ENCODE measurements at places on chromosomes 11 and 22. TPM values are rescaled to one million over a fixed set of nuclear protein-coding genes. Genes with fewer than 3 reads are reported as not detected.

DNA sequence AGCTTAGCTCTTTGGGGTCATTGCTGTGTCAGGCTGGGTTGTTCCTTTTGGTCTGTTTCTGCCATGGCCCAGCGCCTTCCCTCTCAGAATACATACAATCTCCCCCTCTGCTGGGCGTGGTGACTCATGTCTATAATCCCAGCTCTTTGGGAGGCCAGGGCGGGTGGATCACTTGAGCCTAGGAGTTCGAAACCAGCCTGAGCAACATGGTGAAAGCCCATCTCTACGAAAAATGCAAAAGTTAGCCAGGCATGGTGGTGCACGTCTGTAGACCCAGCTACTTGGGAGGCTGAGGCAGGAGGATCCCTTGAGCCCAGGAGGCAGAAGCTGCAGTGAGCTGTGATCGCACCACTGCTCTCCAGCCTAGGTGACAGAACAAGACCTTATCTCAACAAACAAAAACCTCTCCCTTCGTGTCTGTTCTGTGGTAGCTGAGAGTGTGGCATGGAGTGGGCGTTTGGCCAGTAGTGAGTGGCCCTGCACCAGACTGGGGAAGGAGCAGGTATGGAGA, 46.7 kb upstream of the RAB1B start:
- no peak for DNase-seq

DNA sequence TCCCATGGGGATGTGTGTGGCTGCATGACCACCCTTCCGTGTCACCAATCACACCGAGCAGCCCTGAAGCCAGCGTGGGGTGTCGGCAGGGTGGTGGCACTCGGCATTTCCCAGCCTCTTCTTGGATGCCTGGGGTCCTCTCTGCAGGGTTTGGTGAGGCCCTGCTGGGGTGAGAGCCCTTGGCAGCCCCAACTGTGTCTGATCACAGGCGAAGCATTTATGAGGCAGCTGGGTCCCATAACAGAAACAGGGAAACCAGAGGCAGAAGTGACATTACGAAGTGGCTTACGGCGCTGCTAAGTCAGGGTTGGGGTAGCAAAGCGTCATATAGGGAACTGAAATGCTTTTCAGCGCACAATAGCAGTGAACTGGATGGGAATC, 92.3 kb upstream of the SEPTIN5 start:
- DNase-seq: no peak

DNA sequence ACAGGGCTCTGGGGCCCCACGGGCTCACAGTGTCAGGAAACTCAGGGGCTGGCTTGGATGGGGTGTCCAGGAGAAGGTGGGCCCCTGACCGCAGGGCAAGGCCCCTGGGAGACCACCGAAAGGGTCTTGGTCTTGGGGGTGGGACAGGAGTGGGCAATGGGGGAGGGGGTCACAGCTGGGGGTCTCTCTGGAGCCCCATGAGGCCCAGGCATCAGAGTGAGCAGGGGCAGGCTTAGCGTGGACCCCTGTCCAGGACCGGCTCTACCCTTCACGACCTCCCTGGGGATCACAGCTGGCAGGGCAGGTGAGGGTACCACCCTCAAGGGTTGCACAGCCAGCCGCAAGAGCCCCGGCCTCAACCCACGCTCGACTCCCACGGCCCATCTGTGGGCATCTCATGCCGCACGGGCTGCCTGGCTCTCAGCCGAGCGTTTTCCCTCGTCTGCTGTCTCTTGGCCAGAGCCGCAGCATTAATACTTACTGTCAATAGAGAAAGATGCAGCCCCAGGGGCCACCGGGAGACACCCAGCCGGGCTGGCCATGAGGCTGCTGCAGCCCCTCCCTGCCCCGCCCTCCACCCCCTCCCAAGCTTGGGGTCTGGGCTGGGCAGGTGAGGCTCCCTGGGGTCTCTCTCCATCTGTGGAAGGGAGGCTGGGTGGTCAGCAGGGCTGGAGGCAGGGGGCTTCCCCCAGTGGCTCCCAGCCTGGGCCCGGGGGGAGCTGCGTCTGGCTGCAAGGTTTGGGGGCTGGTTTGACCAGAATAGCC, 662 bp downstream of the MUC5B start:
- DNase-seq: no peak

DNA sequence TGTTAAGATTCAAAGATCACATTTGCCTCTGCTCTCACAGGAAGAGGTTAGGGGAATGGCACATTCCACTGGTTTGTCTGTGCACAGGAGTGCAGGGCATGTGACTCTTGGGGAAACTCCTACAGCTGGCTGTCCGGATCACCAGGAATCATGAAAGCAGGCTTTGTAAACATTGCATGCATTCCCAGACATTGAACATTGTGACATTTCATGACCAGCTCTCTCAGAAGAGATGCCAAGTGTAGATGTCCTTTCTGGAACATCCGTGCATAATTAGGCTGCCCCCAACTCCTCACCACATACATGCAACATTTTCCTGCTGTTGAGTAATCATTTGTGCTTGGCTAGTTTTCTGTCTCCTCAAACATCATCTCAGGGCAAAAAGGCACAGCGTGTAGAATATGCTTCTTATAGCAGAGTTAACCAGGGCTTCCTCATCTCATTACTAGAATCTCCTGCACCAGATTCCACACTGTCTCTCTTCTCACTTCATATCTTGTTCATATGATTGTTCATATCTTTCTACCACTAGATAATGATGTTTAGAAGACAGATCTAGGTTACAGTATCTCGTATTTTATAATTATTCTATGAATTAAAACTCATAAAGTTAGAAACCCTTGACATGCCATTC, 694.7 kb downstream of the NTM start:
- DNase-seq: peak; percentile 79

- no peak for DNase-seq
Observed at GRCh38 chr22:36125434-36125833, 35.1 kb downstream of the APOL3 start.

DNA sequence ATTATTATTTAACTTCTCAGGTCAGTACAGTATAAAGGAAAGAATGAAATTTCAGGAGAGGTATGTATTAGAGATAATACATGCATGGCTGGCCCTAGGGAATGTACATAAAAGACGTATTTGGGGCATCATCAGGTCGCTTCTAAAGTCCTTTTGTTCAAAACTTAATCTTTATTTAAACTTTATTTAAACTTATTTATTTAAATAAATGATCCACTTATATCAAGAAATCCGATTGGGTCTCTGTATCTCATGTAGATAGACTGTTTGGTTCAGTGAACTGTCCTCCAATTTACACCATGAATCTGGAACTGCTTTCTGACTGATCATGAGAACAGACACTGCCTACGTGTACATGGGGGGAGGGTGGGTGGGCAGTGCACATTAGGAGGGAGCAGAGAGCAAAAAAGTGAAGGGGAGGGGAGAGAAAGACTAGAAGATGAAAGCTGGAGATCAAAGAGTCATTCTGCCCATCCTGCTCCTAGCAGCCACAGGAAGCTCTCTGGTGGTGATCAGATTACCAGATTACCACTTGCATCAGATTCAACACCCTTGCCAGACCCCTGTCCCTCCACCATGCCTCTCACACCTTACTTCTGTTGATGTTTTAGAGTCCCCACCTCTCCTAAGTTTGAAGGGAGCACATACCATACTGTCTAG, 92.1 kb upstream of the MTMR2 start:
- DNase-seq: no peak

- no peak for DNase-seq
Observed at GRCh38 chr11:10314199-10315072, 9.6 kb downstream of the ADM start.

- DNase-seq: peak; percentile 70
Observed at GRCh38 chr22:45478108-45478771, 24.4 kb upstream of the FBLN1 start.

DNA sequence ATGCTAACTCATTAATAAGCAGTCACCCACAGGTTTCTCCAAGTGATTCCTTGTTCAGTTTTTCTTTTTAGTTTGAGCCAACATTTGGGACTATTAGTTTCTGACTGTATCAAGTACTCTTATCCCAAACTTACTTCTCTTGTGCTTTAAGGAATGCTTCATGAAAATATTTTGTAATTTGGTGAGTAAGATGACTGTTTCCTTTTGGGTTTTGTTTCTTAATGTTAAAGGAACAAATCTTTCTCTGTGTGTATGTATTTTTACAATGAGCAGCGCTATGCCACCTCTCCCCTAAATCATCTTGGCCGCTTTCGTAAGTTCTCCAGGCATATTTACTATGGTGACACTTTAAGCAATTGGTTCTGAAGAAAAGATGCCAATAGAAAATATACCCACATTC, 72.4 kb downstream of the LDLRAD3 start:
- DNase-seq: no peak

- DNase-seq: no peak
Observed at GRCh38 chr11:82864268-82864667, 36.0 kb downstream of the PRCP start.

GRCh38 chr11:132892876-132893275, 639.4 kb downstream of the OPCML start:
- peak; percentile 27 for DNase-seq

GRCh38 chr11:59753650-59754493, 1.3 kb upstream of the STX3 start:
- DNase-seq: peak; percentile 70

GRCh38 chr22:29218758-29219408, 13.2 kb downstream of the EMID1 start:
- DNase-seq: no peak

DNA sequence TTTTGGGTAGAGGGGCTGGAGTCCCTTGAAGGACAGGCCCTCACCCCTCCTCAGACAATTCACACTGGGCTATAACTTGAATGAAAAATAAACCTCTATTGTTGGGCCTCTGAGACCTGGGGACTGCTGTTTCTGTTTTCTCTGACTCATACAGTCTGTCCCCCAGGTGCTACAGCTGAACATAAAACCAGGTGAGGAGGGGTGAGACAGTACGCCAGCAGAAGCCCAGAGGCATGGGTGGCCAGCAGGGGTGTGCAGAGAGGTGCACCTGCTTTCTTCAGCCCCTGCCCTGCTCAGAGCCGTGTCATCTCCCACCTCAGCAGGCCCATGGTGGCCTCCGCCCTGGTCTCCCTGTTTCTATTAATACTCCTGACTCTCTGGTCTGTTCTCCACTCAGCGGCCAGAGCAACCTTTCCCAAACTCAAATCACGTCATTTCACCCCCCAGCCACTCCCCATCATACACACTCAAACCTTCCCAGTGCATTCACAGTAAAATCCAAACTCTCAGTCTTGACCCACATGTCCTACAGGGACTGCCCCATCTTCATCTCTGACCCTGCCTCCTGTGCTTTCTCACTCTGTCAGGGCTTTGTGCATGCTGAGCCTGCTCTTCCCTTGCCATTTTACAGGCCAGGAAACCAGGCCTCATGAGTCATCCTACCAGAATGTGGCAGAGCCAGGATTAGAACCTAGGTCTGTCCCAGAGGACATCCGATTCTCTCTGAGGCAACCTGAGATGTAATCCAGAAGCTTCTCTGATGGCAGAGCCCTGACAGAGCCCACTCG, 5.4 kb upstream of the IL2RB start:
- no peak for DNase-seq

DNA sequence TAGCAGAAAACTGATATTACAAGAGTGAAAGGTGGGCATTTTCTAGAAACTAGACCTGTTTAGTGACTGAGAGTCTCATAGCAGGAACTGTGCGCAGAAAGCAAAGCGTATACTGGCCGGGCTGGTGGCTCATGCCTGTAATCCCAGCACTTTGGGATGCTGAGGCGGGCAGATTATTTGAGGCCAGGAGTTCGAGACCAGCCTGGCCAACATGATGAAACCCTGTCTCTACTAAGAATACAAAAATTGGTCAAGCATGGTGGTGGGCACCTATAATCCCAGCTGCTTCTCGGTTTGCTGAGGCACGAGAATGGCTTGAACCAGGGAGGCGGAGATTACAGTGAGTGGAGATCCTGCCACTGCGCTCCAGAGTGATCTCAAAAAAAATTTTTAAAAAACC, 1.8 kb upstream of the NUP98 start:
- no peak for DNase-seq

DNA sequence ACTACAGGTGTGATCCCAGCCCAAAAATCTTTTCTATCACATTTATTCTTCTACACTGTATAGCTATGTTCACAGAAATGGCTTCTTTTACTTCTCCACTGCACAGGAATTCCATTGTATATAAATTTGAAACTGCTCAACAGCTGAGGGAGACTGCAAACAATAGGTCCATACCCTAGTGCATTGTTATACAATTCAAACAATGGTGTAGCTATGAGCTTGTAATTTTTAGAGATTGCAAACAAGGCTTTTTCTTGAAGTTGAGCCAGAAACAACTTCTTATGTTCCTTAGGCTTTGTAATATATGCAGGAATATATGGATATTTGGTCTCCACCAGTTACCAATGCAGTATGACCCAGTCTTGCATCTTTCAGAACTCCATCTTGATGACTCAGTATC, 19.5 kb upstream of the SIK3 start:
- no peak for DNase-seq

DNA sequence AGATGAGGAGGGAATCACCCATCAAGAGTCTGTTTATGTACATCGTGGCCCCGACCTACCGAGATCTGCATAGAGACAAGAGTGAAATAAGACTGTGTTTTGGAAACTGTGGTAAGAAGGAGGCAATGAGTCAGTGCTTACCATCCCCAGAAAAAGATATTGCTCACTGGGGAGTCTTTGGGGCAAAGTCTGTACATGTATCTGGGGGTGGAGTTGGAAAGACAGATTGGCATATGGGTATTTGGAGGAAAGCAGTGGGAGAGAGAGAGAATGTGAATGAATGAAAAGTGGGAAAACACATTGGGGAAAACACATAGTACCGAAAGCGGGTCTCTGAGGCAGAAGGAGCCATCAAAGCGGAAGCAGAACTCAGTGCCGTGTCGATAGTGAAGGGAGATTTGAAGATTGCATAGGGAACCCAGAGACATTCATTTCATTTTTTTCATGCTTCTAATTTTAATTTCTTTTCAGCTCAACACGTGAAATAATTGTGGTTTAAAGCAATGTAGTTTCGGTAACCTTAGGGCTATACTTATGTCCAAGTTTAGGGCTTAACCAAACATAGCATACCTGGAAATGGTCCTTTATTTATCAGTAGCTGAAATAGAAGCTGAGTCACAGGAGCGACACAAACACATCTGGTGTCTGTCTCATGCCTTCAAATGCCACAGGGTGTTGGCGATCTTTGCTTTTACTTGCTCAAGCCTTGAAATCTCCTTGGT, 98.6 kb upstream of the CD44 start:
- DNase-seq: no peak

DNA sequence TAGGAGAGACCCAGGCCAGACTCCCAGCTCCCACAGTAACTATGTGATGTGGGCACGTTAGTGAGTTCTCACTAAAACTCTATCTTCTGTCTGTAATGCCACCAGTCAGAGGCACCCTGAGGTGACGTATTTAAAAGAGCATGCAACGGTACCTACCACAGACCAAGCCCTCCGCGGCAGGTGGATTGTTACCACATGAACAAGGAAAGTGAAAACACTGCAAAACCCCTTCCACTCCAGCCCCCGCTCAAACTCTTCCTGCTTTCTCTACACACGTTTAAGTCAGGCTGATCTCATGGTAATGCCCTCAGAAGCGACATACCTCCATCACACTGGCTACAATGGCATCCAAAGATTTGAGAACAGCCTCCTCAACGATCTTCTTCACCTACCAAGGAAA, 36.7 kb downstream of the SERPIND1 start:
- DNase-seq: no peak

- no peak for DNase-seq
Observed at GRCh38 chr11:44750551-44751465, 24.0 kb downstream of the TSPAN18 start.

YPEL1 gene
- 16.3 TPM for polyA plus RNA-seq

KREMEN1 gene
- polyA plus RNA-seq: 23.3 TPM

TUG1 gene
- 231 TPM for polyA plus RNA-seq

MPZL3 gene
- 6.8 TPM for polyA plus RNA-seq

IL18 gene
- 8.3 TPM for polyA plus RNA-seq

PRR5L gene
- polyA plus RNA-seq: 19.7 TPM

NOX4 gene
- 39.9 TPM for polyA plus RNA-seq

Measured in renal cortex interstitium (tissue), 15 donors.